ENCODE measurements at places on chromosomes 5 and 9. TPM values are rescaled to one million over a fixed set of nuclear protein-coding genes. Genes with fewer than 3 reads are reported as not detected.

Gene SPINK5
- total RNA-seq, result not detected

Gene OR2V2
- not detected for total RNA-seq

Gene LMAN2
- total RNA-seq, result 266 TPM

DNA sequence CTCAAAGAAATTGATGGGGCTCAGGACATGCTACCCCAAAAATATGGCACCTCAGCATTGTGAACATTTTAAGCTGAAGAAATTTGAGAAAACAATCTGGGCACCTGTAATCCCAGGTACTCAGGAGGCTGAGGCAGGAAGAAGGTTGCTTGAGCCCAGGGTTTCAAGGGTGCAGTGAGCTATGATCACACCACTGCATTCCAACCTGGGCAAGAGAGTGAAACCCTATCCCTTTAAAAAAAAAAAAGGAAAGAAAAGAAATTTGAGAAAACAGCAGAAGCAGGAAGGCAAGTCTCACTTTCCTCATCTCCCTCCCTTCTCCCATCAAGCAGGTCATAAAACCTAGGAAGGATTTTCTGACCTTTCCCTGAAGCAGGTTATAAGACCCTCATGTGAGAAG is 23.6 kb downstream of the TPD52L3 start:
- DNase-seq, result no peak

- DNase-seq, result no peak
Observed at GRCh38 chr5:36640949-36641348, 34.5 kb downstream of the SLC1A3 start.
